Right renal pelvis (tissue), 4 donors: ENCODE measurements at places on chromosomes 13 and 19.

- DNase-seq, result no peak
Measured at GRCh38 chr19:12891553-12892021, 627 bp downstream of the GCDH start.

DNA sequence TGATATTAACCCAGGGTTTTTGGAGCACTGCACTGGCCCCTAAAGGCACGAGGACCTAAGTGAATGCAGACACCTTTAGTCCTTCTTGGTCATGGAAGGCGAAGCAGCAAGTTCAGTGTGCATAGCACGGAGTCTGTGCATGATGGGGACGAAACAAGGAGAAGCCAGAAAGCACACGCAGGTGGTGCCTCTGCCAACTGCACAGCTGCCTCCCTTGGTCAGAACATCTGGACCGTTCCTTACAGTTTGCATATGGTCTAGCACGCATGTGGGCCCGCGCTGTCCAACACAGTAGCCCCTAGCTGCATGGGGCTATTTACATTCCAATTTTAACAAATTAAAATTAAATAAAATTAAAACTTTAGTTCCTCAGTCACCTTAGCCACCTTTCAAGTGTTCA lies 44.0 kb downstream of the FLT3 start:
- no peak for DNase-seq

DNA sequence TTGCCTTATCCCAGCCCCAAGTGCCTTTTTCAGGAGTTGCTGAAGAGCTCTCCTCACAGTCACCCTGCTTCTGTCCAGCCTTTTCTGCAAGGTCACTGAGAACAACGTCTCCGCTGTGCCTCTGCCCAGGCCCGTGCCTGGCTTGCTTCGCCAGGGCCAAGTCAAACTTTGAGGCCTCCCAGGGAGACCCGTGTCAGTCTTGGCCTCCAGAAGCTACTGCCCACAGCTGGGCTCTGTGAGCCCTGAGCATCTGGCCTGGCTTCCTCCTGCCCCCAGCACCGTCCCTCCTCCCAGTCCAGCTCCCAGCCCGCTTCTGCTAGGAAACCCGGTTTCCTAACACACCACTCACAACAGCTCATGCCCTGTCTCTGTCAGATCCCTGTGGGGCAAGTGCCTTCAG lies 165.9 kb downstream of the TEX29 start:
- no peak for DNase-seq

DNA sequence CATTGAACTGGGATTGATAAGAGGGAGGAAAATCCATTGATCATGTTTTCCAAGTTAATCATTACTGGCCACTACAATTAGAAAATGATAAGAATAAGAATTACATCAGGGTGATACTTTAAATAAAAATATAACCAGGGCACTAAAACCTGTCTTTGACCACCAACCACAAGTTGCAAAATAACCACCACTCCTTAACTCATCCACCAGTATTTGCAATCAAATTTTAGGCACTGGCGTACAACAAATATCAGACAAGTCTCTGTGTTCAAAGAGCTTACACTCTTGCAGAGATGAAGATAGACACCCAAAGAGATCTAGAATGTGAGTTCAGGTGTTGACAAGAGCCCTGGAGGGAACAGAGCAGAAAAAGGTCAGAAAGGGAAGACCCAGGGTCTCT lies 514 bp downstream of the CEACAM3 start:
- no peak for DNase-seq

DNA sequence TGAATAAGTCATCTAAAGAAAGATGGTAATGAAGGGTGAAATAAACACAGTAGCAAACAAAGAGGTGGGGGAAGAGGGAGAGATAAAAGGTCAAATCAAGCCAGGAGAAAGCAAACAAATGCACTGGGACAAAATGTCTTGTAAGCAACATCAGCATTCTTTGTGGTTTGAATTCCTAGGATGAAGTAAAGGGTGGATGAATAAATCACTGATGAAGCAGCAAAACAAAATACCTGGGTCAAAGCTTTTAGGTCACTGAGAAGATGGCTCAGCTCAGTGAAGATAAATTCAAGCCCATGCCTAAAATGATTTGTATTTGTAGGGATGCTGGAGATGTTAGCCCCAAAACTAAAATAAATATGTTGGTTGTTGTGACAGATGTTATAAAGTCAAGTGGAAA lies 86.5 kb upstream of the FBXL3 start:
- no peak for DNase-seq
